ENCODE measurements at places on chromosomes 5 and 9. TPM values are rescaled to one million over a fixed set of nuclear protein-coding genes. Genes with fewer than 3 reads are reported as not detected.

GRCh38 chr5:128559300-128560297, 21.6 kb upstream of the FBN2 start:
- DNase-seq, result peak; percentile 50

GRCh38 chr5:107560377-107560776, 110.4 kb downstream of the EFNA5 start:
- no peak for DNase-seq

GRCh38 chr5:150448952-150449516, 505 bp downstream of the RPS14 start:
- no peak for DNase-seq

MLANA gene
- not detected for polyA plus RNA-seq

DNA sequence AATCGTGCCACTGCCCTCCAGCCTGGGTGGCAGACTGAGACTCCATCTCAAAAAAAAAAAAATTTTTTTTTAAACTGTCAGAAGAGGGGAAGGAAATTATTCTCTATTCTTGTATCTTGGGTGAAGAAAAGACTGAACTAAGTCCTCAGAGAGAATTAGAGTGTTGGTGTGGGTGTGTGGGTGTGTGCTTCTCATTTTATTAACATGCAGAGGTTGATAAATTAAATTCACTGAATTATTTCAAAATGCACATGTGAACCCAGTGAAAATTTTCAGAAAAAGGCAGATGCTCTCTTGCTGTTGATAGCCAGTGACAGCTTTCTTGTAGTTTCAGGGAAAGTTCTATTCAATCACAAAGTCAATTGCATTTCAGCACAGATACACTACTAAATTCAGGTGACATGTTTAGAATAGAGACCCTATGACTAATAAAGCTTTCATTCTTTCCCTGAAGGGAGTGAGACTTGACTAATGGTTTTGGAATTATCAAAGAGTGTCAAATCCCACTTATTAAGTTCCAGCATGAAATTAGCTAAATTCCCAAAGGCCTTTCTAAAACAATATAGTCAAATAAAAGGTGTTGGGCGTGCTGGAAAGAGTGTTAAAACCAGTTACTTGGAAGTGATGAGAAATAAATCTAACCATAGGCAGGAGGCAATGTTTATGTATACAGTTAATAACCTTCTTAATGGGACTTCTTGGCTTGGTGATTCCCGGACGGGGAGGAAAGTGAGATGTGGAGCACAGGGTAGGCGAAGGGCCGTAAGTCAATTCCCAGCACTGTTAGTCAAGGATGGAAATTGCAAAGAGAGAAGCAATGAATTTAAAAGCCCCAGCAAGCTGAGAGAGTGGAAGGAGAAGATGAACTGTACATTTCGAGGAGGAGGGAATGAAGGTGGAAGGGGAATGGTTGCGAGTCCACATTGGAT, 103.2 kb upstream of the SPATA31D4 start:
- no peak for DNase-seq

SLC6A18 gene
- not detected for polyA plus RNA-seq

- no peak for DNase-seq
These were observed 226.0 kb downstream of the GAS1 start for GRCh38 chr9:86721226-86721781.

Measured in IMR-90 (cell line).